ENCODE measurements at places on chromosomes 6 and 20. TPM values are rescaled to one million over a fixed set of nuclear protein-coding genes. Genes with fewer than 3 reads are reported as not detected.

DNA sequence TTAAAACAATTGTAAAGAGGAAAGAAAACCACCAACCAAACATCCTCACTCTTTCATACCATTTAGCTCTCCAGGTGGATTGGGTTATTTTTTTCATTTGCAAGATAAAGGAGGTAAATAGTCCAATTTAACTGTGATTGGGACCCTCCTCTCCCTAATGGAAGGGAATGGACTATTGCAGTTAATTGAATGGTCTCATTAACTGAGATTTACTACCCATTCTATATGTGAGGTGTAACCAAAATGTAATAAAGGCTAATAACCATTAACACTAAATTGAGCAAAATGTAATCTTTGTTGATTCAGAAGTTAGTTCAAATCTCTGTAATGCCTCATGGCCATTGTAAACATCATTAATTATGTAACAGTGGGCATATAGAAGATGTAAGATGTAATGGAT, 105.0 kb downstream of the KLHL32 start:
- H3K36me3 ChIP-seq: no peaks in the 10 kb centered on the region
- DNase-seq: no peak
- H3K27me3 ChIP-seq: no peaks in the 10 kb centered on the region
- no peak overlapping the region for H3K27ac ChIP-seq
- no peaks in the 10 kb centered on the region for H3K4me1 ChIP-seq
- H3K4me3 ChIP-seq: no peak overlapping the region

DNA sequence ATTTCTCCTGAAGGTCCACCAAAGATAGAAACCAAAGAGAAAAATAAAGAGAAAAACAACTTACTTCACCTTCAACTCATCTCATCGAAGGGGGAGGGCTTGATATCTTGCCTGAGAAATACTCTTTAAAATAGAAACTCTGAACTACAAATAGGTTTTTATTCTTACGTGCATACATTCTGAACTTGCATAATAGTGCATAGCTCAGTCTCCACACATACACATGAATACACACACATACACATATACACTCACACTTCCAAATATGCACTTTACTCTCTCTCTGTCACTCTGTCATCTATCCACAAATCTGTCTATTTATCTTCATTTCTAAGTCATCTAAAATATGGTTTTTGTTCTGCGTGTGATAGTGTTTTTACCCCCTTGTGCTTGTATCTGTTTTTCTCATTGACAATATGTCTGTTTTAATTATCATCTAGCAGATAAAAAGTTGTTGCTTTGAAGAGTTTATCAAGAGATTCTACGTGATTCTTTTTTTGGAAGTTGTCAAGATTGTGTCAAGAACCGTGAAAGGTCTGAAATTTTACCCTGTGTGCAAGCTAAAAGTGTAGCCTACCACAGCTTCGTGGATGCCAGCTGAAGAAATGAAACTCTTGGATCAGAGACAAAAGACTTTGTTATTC, 468.8 kb downstream of the EPM2A start:
- no peaks in the 10 kb centered on the region for H3K36me3 ChIP-seq
- no peaks in the 10 kb centered on the region for H3K27me3 ChIP-seq
- H3K4me3 ChIP-seq: no peak overlapping the region
- H3K4me1 ChIP-seq: peaks cover 25% of the 10 kb centered on the region

The CNR1 gene
- not detected for total RNA-seq

DNA sequence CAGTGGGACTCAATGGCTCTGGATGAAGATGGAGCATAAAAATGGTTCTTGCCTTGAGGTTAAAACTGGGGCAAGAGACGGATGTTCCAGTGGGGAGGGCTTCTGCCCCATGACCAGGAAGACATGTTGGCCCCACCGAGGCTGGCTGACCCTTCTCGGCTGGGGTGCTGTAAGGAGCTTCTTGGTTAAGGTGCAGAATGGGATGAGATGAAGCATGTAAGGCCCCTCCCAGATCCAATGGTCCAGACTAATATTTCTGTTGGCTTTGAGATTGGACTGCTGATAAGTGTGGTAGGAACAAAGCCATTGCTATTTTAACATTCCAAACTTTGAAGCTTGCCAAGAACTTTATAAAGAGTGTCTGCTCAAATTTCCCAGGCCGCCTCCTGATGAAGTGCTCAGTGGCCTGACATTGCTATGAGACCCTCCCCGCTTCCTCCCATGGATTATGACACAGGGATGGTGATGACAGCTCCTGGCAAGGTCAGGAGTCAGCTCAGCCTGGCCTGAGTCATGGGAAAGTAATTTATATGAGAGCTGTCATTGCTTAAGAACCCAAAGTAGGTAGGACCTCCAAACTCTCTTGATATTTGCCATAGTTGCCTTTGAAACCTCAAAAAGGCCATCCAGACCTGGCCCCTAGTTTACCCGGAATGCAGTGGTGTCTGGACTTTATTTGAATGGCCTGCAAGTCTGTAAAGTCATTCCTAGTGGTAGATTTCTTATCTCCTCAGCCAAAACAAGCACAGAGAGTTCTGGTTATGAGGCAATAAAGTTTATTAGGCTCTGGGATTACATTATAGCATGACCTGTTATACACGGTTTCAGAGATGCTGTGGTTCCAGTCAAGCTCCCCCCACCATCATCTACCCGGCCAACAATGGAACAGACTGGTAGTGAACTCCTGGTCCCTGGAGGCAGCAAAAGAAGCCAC, 55.2 kb downstream of the TGM2 start:
- no peak for DNase-seq
- H3K27me3 ChIP-seq: no peaks in the 10 kb centered on the region
- no peaks in the 10 kb centered on the region for H3K4me1 ChIP-seq
- no peak overlapping the region for H3K4me3 ChIP-seq
- H3K27ac ChIP-seq: no peak overlapping the region

GRCh38 chr6:106168097-106168888, 82.2 kb downstream of the PRDM1 start:
- no peaks in the 10 kb centered on the region for H3K27me3 ChIP-seq
- no peak for DNase-seq
- H3K27ac ChIP-seq: no peak overlapping the region
- H3K4me3 ChIP-seq: no peak overlapping the region
- H3K4me1 ChIP-seq: no peaks in the 10 kb centered on the region
- no peaks in the 10 kb centered on the region for H3K36me3 ChIP-seq

GRCh38 chr20:10633718-10634117, 40.1 kb downstream of the JAG1 start:
- DNase-seq: no peak
- H3K36me3 ChIP-seq: peaks cover 7% of the 10 kb centered on the region
- no peak overlapping the region for H3K4me3 ChIP-seq
- H3K4me1 ChIP-seq: peaks cover 26% of the 10 kb centered on the region
- no peak overlapping the region for H3K27ac ChIP-seq

DNA sequence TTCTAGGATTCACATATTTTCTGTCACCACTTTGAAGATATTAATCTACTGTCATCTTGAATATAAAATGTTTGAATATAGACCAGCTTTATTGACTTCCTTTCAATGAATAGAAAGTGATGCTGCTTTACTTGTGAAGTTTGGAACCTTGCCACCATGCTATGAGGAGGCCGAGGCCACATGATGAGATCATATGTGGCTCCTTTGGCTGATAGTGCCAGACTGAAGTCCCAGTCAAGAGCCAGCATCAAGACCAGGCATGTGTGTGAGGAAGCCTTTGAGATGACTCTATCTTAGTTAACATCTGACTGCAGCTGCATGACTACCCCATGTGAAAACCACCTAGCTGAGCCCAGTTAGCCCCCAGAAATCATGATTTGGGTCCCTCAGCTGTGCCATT, 169.5 kb downstream of the OTOR start:
- H3K4me1 ChIP-seq: peaks cover 6% of the 10 kb centered on the region
- no peak overlapping the region for H3K4me3 ChIP-seq
- H3K36me3 ChIP-seq: no peaks in the 10 kb centered on the region
- H3K27ac ChIP-seq: no peak overlapping the region
- peak; percentile 33 for DNase-seq

- H3K27ac ChIP-seq: no peak overlapping the region
- peaks cover 19% of the 10 kb centered on the region for H3K4me1 ChIP-seq
- H3K4me3 ChIP-seq: peak overlapping the region; percentile 47
- H3K36me3 ChIP-seq: no peaks in the 10 kb centered on the region
- no peak for DNase-seq
These were observed 13.1 kb downstream of the ITPR3 start for GRCh38 chr6:33634161-33634727.

The WFDC11 gene
- total RNA-seq: not detected

DNA sequence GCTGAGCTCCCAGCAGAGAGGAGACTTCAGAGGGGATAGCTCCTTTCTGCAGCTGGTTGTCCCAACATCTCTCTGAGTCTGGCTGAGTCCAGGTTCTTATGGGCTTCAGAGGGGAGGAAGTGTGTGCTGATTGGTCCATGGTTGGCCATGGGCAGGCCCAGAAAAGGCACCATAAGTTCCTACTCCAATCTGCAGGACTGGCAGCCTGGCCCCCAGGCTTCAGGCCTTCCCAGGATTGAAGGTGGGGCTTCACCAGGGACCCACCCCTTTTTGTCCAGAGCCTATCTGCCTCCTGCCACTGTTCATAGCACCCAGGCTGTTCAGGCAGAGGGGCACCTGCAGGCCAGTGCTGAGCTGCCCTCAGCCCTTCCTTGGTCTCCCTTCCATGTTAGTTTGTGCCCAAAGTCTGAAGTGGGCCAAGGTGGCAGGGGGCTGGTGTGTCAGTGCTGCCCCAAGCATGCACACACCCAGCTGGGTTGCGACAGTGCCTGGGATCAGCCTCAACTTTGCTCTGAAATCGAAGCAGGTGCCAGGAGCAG, 21.6 kb upstream of the TOP1 start:
- DNase-seq: no peak
- no peaks in the 10 kb centered on the region for H3K36me3 ChIP-seq
- no peak overlapping the region for H3K4me3 ChIP-seq
- no peaks in the 10 kb centered on the region for H3K27me3 ChIP-seq

DNA sequence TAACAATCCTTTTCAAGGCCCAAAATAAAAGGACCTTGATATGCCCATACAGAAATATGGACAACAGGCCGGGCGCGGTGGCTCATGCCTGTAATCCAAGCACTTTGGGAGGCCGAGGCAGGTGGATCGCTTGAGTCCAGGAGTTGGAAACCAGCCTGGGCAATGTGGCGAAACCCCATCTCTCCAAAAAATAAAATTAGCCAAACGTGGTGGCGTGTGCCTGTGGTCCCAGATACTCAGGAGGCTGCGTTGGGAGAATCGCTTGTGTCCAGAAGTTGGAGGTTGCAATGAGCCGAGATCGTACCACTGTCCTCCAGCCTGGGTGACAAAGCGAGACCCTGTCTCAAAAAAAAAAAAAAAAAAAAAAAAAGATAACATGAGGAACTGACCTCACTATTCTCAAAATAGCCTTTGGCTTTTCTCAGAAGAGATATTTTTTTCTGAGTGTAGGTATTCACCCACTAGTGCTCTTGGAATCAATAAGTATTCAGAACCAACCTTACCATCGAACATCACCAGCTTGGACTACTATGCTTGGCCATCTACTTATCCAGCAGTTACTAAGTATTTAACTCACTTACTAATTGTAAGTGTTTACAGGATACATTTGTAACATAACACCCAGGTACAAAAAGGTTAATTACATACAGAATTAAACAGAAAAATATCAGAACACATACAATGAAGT, 99.2 kb downstream of the OR2B2 start:
- peak overlapping the region; percentile 44 for H3K4me3 ChIP-seq
- H3K27ac ChIP-seq: peak overlapping the region; percentile 79
- no peaks in the 10 kb centered on the region for H3K27me3 ChIP-seq
- DNase-seq: no peak
- H3K4me1 ChIP-seq: peaks cover 22% of the 10 kb centered on the region

DNA sequence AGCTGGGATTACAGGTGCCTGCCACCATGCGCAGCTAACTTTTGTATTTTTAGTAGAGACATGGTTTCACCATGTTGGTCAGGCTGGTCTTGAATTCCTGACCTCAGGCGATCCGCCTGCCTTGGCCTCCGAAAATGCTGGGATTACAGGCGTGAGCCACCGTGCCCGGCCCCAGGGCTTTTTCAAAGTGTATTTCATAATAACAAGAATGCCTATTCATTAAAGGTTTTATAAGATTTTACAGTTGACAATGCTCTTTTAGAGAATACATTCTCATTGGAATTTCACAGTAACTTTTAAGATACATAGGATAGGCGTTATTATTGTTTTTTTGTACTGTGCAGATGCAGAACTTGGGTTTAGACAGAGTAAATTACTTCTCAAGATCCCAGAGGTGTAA, 52.6 kb upstream of the PTPRK start:
- H3K4me3 ChIP-seq: no peak overlapping the region
- peaks cover 4% of the 10 kb centered on the region for H3K4me1 ChIP-seq
- H3K27ac ChIP-seq: no peak overlapping the region
- H3K36me3 ChIP-seq: no peaks in the 10 kb centered on the region
- no peak for DNase-seq

GRCh38 chr6:135002974-135003703, 51.5 kb downstream of the HBS1L start:
- H3K27ac ChIP-seq: no peak overlapping the region
- no peaks in the 10 kb centered on the region for H3K4me1 ChIP-seq
- no peaks in the 10 kb centered on the region for H3K27me3 ChIP-seq
- DNase-seq: no peak
- no peaks in the 10 kb centered on the region for H3K36me3 ChIP-seq
- H3K4me3 ChIP-seq: no peak overlapping the region

DNA sequence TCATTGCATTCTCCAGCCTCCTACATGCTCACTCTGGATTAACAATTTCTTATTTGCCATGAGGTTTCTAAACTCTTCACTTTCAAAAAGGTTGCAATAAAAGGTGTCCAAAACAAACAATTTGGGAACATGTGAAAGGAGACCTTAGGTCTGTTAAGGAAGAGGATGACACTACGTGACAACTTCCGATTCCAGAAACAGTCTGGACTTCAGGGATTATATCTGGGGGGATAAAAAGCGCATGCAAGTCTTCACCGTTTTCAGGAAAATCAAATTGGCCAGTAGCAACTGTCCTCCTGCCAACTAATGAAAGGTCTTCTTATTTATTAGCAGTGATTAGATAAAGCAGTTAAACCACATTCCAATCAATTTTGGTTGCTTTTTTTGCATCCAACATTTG, 1.8 kb downstream of the ZDHHC14 start:
- H3K36me3 ChIP-seq: no peaks in the 10 kb centered on the region
- no peak overlapping the region for H3K4me3 ChIP-seq
- H3K27me3 ChIP-seq: peaks cover 8% of the 10 kb centered on the region
- DNase-seq: no peak
- peaks cover 4% of the 10 kb centered on the region for H3K4me1 ChIP-seq
- no peak overlapping the region for H3K27ac ChIP-seq

Data from A673 (cell line).